ENCODE measurements at places on chromosomes 7 and 10. TPM values are rescaled to one million over a fixed set of nuclear protein-coding genes. Genes with fewer than 3 reads are reported as not detected.

AP3M1 gene
- 21.8 TPM for total RNA-seq

DNA sequence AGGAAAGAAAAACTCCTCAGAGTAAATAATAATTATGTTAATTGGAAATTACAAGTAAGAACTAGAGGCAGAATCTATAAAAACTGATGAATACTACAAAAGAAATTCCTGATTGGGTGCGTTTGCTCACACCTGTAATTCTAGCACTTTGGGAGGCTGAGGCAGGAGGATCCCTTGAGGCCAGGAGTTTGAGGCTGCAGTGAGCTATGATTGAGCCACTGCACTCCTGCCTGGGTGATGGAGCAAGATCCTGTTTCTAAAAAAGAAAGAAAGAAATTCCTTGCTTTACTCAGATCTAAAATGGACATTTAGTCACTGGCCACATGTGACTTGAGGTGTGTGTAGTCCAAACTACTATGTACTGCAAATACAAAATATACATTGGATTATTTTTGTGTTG is 42.0 kb downstream of the MCU start:
- no peaks in the 10 kb centered on the region for H3K4me1 ChIP-seq
- H3K4me3 ChIP-seq = no peak overlapping the region
- DNase-seq = no peak
- no peaks in the 10 kb centered on the region for H3K36me3 ChIP-seq
- no peak overlapping the region for H3K27ac ChIP-seq
- H3K27me3 ChIP-seq = no peaks in the 10 kb centered on the region

DNA sequence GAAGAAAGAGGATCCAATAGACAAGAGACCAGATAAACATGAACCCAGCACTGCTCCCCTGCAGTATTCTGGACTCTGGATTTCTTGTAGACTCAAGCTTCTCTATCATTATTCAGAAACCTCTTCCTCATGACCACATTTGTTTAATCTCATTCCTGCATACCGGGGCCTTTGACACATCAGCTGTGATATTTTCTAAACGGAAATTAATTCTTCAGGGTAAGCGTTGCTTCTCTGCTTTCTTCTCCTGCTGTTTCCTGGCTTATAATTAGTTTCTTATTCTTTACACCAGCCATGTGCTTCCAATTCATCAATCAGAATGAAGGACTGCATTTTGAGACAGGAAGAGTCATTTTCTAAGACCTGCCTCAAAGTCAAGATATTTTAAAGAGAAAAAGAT is 54.2 kb upstream of the TARP start:
- no peaks in the 10 kb centered on the region for H3K36me3 ChIP-seq
- no peaks in the 10 kb centered on the region for H3K27me3 ChIP-seq
- DNase-seq = no peak
- peak overlapping the region; percentile 21 for H3K27ac ChIP-seq
- H3K4me1 ChIP-seq = peaks cover 13% of the 10 kb centered on the region

GARIN1A gene
- total RNA-seq = 1.8 TPM

DNA sequence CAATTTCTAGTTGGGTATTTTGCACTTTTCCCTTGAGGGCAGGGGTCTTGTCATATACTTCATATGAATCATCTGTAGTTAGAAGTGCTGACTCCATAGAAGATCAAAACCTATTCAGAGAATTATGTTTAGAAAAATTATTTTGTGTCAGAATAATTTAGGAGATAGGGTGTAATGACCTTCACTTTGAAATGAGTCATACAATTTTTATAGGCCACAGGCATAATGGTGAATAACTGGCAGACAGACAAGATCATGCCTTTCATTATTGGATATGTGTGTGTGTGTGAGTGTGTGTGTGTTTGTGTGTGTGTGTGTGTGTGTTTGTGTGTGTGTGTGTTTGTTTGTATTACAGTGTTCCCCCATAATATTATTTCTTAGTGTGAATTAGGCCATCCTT is 523.0 kb downstream of the ANKRD7 start:
- H3K27me3 ChIP-seq = no peaks in the 10 kb centered on the region
- no peak overlapping the region for H3K27ac ChIP-seq
- DNase-seq = no peak
- H3K4me3 ChIP-seq = no peak overlapping the region

GRM3 gene
- total RNA-seq = not detected

- H3K4me3 ChIP-seq = no peak overlapping the region
- H3K27ac ChIP-seq = no peak overlapping the region
- peaks cover 5% of the 10 kb centered on the region for H3K27me3 ChIP-seq
- H3K36me3 ChIP-seq = no peaks in the 10 kb centered on the region
Measured at GRCh38 chr7:43118313-43118712, 5.9 kb downstream of the HECW1 start.

DNA sequence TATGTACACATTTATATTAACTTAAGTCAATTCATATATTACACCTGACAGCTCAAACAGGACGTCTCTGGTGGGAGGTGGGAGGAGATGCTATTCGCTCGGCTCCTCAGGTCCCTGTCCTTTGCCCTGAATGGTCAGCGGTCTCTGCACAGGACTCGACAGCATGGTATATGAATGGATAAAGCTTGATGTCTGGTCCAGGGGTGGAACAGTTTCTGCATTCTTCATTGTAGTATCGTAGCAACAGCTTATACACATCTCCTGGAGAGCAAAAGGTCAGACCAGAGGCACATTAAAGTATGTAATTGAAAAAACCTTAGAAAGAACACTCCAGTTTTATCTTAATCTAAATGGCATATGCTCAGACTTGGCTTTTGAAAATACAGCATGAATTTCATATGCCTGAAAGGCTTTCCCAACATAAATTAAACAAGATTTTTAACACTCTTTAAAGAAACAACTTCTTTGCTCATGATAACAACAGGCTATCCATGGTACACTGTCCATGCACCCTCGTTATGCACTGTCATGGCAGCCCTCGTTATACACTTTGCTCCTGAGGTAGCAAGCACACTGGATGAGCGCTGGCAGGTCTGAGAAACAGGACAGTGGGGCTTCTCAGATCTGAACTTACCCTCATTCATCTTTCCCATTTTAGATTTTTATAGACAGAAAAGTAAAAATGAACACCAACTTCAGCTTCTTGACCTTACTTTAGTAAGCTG is 57.3 kb upstream of the OGDHL start:
- no peak overlapping the region for H3K27ac ChIP-seq
- no peaks in the 10 kb centered on the region for H3K4me1 ChIP-seq
- H3K36me3 ChIP-seq = no peaks in the 10 kb centered on the region
- no peak for DNase-seq

DNA sequence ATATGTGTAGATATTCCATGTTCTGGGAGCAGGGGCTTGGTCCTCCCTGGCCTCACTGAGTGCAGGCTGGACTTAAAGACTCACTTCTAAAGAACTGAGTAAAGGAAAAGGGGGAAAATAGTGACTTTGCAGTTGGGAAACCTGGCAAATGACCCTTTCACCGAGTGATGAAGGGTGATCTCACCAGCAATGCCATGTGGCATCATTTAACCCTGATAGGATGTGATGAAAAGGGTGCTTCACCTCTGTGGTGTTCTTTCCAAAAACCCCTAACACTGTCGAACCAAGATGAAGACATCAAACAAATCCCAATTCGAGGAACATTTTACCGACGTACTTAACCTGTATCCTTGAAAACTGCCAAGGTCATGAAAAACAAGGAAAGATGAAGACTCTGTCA is 71.9 kb downstream of the AOAH start:
- H3K36me3 ChIP-seq = no peaks in the 10 kb centered on the region
- no peak overlapping the region for H3K27ac ChIP-seq
- H3K4me3 ChIP-seq = no peak overlapping the region
- peaks cover 8% of the 10 kb centered on the region for H3K4me1 ChIP-seq
- H3K27me3 ChIP-seq = no peaks in the 10 kb centered on the region
- no peak for DNase-seq

Measured in naive thymus-derived CD4-positive, alpha-beta T cell (primary cell).